ENCODE measurements at places on chromosomes 7 and 10.

DNA sequence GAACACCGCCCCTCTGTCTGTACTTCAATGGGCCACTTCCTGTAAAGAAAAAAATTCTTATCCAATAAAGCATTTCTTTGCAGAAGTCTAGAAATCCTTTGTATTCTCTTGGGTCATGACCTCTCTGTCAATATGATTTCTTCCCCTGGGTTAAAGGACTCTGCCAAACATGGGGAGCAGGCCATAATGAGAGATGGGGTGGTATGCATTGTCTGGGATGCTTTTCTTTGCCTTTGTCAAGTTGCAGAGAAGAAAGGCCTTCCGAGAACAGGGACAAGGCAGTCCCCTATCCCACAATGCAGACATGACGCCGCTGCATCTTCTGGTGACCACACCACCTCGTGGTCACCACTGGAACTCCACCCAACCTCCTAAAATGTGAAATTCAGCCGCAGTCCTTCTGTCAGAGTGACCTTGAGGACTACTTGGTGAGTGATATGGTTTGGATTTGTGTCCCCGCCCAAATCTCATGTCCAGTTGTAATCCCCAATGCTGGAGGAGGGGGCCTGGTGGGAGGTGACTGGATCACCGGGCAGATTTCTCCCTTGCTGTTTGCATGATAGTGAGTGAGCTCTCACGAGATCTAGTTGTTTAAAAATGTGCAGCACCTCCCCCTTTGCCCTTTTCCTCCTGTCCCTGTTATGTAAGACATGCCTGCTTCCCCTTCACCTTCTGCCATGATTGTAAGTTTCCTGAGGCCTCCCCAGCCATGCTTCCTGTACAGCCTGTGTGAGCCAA lies 15.2 kb upstream of the FRMPD2 start:
- DNase-seq, result peak; percentile 36

DNA sequence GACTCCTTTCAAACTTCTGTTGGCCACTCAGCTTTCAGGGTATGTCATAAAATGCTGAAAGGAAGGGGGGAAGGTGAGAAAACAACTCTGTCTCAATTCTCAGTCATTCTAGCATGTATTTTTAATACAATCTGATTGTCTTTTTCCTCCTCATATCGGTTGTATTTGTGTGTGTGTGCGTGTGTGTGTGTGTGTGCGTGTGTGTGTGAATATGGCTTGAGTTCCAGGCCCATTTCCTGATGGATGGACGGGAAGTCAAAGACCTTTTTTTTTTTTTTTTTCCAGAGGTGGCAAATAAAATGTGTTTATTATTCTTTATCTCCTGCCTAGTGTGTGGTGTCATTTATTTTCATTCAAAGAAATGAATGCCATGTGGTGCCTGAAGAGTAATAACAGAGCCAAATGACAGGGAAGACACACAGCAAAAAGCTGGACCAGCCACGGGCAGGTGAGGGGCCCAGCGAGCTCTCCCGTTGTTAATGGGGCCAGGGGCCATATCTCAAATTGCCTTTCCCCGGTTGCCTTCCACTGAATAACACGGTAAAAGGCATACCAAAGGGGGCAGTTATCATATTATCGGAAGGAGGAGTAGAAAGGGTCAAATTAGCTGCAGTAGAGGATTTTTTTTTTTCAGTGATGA lies 3.1 kb upstream of the PLXNA4 start:
- DNase-seq, result no peak

GRCh38 chr7:17408904-17409290 lies 110.4 kb downstream of the AHR start:
- peak; percentile 53 for DNase-seq

- no peak for DNase-seq
Measured at GRCh38 chr7:109376576-109376975, 806.9 kb downstream of the DNAJB9 start.

GRCh38 chr7:140022582-140023211 lies 40.1 kb downstream of the PARP12 start:
- no peak for DNase-seq

DNA sequence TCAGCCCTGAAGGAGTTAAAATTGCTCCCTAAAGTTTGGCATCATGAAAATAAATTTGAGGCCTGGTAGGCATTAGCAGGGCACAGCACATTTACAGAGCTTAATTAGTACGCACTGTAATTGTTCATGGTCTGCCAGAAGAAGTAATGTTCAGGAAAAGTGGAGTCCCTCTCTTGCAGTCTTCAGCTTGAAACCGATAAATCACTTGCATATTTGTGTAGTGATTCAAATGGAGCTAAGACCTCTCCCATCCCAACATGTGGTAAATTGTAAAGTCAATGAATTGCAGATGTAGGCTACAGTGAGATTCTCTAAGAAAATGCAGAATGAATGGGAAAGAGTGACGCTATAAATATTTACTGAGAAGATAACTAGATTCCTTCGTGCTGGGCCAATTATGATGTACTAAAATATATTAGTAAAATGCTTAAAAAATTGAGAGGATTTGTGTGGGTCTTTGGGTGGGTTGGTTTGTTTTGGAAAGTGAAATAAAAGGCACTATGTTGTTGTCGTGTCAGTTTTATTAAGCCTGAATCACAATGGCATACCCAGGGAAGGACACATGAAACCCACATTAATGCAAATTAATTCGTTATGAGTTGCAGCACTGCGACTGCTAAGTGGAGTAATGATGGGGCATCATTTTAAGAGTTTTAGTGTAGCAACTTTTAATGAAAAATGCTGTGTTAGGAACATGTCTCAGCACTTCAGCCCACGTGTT lies 8.4 kb downstream of the TCF7L2 start:
- peak; percentile 93 for DNase-seq

- peak; percentile 48 for DNase-seq
Measured at GRCh38 chr10:92574548-92575261, 812 bp upstream of the IDE start.

- DNase-seq, result peak; percentile 94
Measured at GRCh38 chr10:114379631-114380041, 24.7 kb downstream of the AFAP1L2 start.

DNA sequence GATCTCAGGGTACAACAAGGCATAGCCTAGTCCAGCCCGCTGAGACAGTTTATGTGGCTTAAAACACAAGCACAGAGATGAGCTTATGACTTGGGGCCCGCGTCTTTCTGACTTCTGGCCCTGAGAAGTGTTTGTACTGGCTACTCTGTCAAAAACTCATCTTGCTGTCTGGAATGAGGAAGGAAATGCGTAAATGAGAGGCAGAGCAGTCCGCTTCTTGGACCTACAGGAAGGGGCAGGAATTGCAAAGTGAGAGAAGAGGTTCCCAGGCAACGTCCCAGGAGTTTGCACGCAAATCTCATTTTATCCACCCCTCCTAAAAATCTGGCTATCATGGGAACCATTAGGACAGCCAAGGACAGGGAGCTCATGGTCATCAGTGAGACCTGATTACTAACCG lies 5.5 kb downstream of the ANXA11 start:
- DNase-seq, result peak; percentile 76

GRCh38 chr10:104099269-104099668 lies 13.6 kb upstream of the COL17A1 start:
- DNase-seq, result peak; percentile 29

DNA sequence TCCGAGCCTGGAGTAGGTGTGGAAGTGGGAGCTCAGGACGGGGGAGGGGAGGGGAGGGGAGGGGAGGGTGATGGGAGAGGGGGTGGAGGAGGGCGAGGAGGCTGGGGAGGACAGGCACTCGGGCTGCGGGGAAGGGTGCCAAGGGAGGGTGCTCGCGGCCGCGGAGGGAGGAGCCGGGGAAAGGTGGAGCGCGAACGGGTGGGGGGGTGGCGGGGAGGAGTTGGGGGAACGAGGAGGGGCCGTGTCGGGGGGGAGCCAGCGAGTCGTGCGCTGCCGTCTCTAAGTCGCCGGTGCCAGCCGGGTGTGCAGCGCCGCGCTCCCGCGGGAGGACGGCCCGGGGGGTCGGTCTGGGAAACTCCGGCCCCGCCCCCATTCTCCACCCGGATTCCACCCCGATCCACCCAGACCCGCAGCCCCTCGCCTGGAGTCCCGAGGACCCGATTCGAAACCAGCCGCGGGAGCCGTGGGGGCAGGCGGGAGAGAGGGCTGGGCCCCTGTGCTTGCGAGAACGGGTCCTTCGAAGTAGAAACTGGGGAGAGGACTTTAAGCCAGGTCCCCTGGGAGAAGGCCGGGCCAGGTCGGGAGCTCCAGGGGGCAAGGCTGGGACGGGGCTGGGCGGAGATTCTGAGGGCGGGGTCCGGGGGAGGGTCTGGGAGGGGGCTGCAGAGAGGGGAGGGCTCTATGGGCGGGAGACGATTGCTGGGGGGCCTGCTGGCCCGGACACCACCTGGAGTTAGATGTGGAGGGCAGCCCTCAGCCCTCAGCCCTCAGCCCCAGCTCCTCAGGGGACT lies at the start of gene ZNF467:
ZNF467 (minus strand) TSS at position 143 of the 791 bp plus-strand sequence. CDS start 2,556 bp downstream, outside the sequence.
- peak; percentile 69 for DNase-seq

DNA sequence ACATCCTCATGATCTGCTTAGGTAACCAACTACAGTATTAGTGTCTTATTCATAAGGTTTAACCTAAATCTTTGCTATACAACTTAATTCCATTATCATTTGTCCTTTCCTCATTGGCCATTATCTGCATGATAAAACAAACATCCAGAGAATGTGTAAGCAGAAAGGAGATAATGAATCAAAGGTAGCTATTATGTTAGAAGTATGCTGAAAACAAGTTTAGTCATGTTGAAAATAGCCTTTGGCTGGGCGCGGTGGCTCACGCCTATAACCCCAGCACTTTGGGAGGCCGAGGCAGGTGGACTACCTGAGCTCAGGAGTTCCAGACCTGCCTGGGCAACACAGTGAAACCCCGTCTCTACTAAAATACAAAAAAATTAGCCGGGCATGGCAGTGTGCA lies 78.2 kb downstream of the NT5C2 start:
- peak; percentile 38 for DNase-seq

GRCh38 chr10:132305654-132306342 lies 2.0 kb downstream of the STK32C start:
- no peak for DNase-seq

GRCh38 chr7:50712252-50713122 lies 70.2 kb downstream of the GRB10 start:
- no peak for DNase-seq

- DNase-seq, result no peak
Measured at GRCh38 chr10:116430288-116430687, 2.6 kb downstream of the PNLIPRP3 start.

DNA sequence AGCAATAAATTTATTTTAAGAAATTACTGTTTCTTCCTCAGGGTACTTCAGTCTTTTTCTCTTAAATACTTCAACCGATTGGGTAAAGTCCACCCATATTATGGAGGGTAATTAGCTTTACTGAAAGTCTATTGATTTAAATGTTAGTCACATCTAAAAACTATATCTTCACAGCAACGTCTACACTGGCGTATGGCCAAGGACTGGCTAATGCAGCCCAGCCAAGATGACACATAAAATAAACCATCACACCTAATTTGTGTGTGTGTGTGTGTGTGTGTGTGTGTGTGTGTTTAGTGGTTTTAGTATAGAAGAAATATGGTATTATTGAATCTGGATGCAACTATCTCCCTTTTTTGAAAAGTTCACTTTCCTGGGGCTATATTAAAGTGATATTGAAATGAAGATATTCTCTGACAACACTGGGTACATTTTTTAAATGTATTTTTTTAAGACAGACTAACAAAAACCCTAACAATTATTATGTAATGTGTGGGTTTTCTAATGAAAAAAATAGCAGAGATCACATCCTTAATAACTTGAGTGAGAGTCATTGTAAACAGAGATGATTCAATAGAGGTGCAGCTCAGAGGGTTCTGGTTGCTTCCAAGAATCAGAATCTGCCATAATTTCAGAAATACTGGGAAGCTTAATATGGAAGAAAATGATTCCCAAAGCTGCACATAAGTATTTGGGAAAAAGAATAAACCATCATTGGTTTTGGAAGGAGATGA lies 584.2 kb upstream of the MBL2 start:
- DNase-seq, result no peak

- no peak for DNase-seq
Measured at GRCh38 chr7:6436385-6436685, 11.4 kb downstream of the DAGLB start.

- DNase-seq, result no peak
Measured at GRCh38 chr7:42194238-42194637, 42.8 kb downstream of the GLI3 start.

GRCh38 chr7:109873296-109873695 lies 1217.6 kb upstream of the LRRN3 start:
- DNase-seq, result no peak

- no peak for DNase-seq
Measured at GRCh38 chr7:144885478-144885877, 49.6 kb upstream of the TPK1 start.

- no peak for DNase-seq
Measured at GRCh38 chr10:101568054-101568745, 19.9 kb downstream of the POLL start.

DNA sequence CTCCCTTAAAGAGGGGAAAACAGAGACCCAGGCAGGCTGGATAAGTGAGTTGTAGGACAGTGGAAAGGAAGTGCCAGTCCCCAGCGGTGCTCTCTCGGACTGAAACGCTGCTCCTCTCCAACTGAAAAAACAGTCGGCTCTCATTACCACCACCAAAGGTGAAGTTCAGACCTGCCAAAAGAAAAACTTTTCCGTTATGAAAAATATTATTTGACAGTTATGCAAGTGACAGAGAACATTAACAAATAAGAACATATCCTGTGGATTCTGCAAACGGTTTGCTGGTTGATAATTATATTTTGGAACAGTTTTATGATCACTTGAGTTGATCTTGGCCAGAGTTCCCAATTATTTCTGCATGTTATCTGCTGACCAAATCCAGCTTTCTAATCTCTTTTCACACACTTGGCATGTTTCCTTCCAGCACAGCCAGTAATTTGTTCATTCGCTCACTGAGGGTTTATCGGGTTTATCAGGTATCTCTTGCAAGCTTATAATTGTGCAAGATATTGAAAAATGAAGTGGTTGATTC lies 82.6 kb downstream of the PTPRE start:
- DNase-seq, result peak; percentile 28

DNA sequence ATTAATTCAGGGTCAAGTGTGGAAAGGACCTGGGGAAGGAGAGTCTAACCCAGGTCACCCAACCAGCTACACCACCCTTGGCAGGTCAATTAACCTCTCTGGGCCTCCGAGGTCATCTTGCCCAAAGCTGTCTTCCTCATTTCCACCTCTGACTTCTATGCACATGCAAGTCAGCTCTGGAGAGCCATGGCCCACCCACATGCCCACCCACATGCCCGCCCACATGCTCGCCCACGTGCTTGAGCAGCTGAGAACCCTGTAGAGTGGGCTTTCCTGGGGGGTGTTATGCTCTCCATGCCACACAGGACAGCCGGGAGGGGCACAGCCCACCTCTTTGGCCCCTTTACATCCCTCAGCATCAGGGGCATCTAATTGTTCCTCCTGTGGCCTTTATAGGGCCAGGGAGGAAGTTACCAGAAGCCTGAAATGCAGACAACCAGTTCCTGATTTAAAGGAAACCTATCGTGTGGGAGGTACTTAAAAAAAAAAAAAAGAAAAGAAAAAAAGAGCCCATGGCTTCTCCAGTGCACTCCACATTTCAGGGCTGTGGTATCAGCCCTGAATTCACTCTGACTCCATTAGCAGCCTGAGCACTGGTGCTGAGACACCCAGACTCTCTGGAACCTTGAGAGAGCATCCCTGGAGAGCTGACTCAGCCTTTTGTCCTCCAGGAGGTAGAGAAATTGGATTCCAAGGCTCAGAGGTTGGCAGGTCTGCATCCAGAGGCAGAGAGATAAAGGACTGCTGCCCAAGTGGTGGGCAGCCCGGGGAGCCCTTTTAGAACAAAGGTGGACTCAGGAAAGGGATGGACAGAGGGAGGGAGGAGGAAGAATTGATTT lies 176.2 kb upstream of the ZMIZ1 start:
- no peak for DNase-seq

Measured in amniotic epithelial cell (primary cell).